ENCODE measurements at places on chromosomes 16 and 17. TPM values are rescaled to one million over a fixed set of nuclear protein-coding genes. Genes with fewer than 3 reads are reported as not detected.
A peak's percentile ranks its signal among the peaks of the same experiment; 100 is the strongest.

GNAO1 gene
- polyA plus RNA-seq: 1.5 TPM

DNA sequence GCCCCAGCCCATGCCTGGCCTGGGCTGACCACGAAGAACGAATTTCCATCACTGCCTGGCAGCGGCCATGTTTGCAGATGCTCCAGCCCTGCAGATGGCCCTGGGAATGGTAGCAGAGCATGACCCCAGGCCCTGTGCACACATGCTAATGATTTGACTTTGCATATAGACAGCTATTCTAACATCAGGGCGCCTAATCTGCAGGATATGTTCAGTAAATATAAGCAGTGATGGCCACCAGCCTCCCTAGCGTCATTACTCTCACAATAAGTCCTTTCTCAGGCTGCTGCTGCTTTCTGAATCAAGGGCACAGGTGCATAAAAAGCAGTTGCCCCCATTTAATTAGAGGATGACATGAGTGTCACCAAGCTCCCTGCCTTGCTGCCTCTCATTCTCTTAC is 24.2 kb downstream of the DNAH9 start:
- DNase-seq: no peak

DNA sequence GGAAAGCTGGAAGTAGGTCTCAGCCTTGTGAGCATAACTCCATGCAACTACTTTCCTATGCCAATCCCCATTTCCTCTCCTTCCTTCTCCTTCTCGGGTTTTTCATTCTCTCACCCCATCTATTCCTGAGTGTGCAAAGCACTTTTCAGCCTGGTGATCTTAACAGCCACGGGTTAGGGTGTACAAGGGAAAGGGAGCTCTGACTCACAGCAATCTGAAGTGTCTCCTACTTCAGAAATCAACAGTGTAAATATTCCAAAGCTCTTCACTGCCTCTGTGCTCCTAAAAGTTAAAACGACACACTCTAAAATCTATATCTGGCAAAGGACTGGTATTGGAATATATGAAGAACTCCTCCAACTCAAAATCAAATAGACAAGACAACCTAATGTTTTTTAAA is 268.0 kb upstream of the IRX3 start:
- no peak for DNase-seq

CRISPLD2 gene
- 4.8 TPM for polyA plus RNA-seq

PRSS53 gene
- polyA plus RNA-seq: 0.99 TPM

SOX15 gene
- 0.80 TPM for polyA plus RNA-seq

DNA sequence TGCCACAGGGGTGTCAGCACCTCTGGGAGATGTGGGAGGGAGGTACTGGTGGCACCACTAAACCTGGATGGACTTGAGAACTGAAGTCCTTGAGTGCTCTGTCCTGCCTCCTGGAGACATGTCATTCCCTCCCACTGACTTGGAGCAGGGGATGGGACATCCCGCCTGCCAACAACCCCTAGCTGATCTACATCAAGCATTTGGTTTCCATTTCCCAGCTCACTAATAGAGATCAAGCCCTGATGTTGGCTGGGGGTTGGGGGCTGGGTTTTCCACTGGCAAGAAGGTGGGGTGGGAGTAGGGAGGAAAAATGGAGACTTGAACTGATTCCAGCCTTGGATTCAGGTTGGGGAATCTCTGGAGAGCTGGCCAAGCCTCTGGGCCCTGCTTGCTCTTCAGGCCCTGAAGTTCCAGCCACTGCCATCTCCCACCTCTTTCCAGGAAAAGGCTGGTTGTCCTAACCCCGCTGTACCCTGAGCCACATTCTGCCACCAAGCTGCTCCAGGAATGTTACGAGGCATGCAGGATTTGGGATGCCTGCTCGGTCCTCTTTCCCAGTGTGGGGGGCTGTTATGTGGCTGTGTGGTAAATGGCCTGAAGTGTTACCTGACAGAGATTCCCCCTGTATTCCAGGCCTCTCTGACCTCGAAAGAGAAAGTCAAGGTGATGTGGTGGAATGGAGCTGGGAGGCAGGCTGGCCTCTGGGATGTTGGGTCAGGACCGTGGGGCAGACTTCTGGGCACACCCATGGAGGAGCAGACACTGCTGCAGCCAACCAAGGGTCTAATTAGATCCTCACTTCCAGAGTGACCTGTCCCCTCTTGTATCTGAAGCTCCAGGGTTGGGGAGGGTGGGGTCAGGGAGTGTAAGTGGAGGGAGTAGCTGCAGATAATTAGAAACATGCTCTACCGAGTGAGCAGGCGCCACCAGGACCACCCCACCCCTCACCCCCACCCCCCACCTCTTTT is 16.7 kb downstream of the IGFBP4 start:
- no peak for DNase-seq

- no peak for DNase-seq
Measured at GRCh38 chr17:77565166-77565565, 393.3 kb upstream of the TNRC6C start.

DNA sequence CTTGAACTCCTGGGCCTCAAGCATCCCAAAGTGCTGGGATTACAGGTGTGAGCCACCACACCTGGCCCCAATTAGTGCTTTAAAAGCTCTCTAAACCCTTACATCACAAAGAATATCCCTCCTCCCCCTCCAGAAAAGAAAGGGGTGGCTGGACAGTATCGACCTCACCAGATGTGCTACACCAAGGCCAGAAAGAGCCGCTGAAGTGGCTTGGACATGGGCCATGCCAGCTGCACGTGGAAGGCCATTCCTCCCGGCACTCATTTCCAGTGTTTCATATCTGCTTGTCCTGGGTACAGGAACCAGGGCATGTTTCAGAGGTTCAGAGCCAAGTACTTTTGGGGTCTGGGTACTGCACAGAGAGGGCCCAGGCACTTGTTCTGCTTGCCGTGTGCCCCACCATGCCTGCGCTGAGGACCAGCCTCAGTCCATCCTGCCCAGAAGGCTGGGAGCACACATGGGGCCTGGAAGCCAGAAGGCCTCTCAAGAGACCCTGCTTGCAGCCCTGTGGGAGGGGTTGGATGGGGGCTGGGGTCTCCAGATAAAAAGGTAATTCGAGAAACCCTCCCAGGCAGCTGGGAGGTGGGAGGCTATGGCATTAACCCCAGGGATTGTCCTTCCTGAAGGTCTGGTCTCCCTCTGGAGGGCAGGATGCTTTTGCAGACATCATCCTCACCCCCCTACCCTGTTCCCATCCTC is 3.5 kb upstream of the SRRM2 start:
- no peak for DNase-seq

- no peak for DNase-seq
Measured at GRCh38 chr17:28720247-28720996, 637 bp downstream of the RPL23A start.

DNA sequence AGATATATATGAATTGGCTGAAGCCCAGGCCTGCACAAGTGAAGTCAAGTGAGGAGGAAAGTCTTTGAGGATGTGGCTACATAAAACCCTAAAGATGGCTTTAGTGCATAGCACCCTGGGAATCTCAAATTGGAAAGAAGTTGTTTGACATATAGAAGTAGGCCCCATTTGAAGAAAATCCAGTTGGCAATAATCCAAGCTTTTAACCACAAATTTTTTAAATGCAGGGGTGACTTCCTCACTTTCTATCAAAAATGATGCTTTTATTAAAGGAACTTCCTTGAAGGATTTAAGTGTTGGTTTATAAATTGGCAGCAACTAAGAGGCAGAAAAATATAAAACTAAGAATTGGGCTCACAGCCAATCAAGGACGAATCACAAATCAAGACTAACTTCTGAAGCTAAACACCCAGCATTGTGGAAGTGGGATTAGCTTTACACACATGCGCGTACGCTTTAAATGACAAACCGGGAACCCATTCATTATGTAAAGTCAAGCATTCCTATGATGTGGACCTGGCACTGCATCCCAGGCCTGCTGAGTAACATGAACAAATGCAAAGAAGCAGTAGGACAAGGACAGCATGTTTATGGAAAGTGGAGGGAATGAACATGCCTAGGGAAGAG is 63.3 kb downstream of the NOG start:
- DNase-seq: no peak

DNA sequence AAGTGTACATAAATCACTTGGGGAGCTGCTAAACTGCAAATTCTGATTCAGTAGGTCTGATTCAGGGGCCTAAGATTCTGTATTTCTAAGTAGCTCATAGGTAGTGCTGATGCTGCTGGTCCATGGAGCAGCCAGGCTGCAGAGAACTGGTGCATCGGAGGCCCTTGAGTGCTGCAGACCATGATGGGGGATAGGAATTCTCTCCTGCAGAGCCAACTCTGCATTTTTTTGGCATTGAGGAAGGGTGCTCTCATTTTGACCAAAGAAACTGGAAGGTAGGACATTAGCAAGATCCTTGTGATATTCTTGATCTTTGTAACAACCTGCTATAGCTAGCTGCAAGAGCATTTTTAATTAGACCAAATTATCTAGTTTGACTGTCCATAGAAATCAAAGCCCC is 4.7 kb downstream of the HOXB2 start:
- DNase-seq: no peak

GRCh38 chr17:1946021-1946932 is 78.9 kb downstream of the RTN4RL1 start:
- no peak for DNase-seq

ZNF319 gene
- 2.9 TPM for polyA plus RNA-seq

DNA sequence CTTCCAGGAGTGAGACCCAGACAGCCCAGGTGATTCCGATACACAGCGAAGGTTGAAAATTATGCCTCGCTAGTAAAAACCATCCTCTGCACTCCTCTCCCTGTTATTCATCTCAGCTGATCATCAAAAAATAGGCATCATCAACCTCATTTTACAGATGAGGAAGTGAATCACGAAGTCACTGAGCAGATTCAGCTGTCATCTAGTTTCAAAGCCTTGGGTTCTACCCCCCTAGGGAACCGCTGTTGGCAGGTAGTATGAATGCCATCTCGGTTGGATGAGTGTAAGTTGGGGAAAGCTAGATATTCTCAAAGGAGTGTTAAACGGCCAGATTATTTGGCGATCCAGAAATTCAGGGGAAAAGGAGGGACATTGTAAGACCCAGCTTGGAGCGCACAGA is 2.0 kb downstream of the CRYM start:
- DNase-seq: no peak

GRCh38 chr17:75552425-75553294 is 27.2 kb downstream of the LLGL2 start:
- DNase-seq: peak; percentile 68

ZNF821 gene
- polyA plus RNA-seq: 10.0 TPM

HSD17B2 gene
- polyA plus RNA-seq: 1.8 TPM

SERPINF2 gene
- 209 TPM for polyA plus RNA-seq

DNA sequence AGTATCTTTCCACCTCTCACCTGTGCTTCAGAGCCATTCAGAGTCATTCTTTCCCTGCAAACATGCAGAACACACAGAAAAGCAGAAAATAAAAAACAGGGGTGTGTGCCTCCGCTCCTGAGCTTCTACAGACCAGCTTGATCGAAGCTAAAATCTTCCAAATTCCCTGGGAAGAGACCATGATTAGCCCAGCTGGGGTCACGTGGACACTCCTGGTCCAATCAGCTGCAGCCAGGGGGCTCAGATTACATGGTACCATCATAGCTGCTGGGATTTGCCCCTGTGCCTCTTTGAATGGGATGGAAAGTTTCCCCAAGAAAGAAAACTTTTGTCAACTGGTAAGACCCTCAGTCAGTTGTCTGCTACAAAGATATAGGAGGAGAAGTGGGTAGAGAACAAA is 159.9 kb downstream of the TMEM114 start:
- no peak for DNase-seq

CDRT15L2 gene
- polyA plus RNA-seq: not detected

- DNase-seq: no peak
Measured at GRCh38 chr17:55478971-55479370, 32.3 kb downstream of the SMIM36 start.

GRCh38 chr16:79393564-79393963 is 207.0 kb downstream of the MAF start:
- DNase-seq: no peak

DNA sequence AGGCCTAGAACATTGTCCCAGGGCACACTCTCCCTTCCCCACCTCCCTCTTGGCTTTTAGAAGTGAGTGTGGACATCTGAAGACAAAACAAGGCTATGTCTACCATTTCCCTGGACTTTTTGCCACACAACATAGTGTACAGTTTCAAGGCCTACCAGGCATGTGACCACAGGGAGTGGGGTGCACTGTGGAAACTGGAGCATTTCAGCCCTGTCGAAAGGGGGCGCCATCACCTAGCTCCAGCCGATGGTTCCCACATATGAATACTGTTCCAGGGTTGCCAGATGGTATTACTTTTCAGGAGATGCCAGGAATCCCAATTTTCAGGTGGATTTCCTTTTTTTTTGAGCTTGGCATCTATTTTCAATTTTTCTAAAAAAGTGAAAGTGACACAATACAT is 140.7 kb downstream of the KATNIP start:
- peak; percentile 16 for DNase-seq

DNA sequence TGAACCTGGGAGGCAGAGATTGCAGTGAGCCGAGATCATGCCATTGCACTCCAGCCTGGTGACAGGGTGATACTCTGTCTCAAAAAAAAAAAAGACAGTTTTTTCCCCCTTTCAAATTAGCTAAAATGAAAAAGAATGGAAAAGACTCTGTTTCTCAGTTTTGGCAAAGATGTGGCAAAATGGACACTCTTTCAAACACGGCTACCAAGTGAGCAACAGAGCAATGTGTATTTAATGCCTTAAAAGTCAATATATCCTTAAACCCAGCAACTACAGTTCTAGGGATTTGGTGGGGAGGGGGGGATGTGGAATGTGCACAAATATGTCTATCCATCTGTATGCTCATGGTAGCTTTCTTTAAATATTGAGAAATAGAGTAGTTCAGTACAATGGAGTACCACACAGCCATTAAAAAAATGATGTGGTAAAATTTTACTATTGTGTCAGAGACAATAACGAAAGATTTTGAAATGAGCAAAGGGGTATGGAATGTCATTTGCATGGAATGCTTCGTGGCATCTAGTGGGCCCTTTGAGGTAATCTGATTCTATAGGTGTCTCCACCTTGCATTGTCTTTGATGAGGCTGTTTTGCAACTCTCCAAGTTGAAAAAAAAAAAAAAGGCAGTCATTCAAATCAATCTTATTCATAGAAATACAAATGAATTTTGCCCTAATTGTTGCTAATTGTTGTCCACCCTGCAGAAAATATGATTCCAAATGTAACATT is 108.1 kb downstream of the AXIN2 start:
- DNase-seq: no peak

DNA sequence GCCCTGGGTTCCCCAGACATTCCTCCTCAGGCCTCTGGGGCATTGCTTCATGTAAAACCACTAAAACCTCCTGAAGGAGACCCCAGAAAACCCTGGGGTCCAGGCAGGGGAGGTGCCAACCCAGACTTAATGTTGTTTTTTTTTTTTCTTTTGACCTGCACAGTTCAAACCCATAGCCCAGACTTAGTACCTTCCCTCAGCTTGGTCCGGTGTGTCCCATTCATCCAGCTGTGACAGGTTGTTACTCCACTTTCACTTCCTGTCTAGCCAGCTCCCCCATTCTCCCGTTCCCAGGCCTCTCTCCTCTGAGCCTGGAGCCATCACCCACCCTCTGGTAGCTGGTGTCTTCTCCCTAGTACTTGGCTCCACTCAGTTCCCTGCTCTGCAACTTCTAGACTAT is 4.8 kb downstream of the CDR2L start:
- no peak for DNase-seq

MEIOB gene
- polyA plus RNA-seq: 1.4 TPM

ARL5C gene
- not detected for polyA plus RNA-seq

GRCh38 chr17:78272181-78272913 is 40.9 kb downstream of the TMEM235 start:
- peak; percentile 92 for DNase-seq

All from kidney (tissue), 22 donors.